ENCODE measurements at places on chromosomes 3 and 15.
A peak's percentile ranks its signal among the peaks of the same experiment; 100 is the strongest.

- DNase-seq, result no peak
Measured at GRCh38 chr3:31613654-31614053, 80.9 kb downstream of the STT3B start.

DNA sequence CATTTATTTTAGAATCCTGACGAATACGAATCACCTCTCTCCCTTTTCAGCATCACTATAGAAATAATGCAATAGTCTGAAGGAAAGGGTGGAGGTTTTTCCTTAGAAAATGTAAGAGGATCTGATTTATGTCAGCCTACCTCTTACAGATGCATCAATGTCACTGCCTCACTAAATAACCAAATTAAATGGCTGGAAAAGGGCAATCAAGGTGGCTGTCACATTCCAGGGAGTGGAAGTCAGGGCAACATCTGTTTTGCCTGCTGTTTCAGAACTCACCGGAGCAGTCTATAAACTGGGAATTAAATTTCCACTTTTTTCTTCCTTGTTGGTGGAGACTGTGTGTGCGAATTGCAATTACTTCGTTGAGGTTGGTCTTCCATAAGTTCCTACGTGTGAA is 299.3 kb upstream of the PDZRN3 start:
- no peak for DNase-seq

DNA sequence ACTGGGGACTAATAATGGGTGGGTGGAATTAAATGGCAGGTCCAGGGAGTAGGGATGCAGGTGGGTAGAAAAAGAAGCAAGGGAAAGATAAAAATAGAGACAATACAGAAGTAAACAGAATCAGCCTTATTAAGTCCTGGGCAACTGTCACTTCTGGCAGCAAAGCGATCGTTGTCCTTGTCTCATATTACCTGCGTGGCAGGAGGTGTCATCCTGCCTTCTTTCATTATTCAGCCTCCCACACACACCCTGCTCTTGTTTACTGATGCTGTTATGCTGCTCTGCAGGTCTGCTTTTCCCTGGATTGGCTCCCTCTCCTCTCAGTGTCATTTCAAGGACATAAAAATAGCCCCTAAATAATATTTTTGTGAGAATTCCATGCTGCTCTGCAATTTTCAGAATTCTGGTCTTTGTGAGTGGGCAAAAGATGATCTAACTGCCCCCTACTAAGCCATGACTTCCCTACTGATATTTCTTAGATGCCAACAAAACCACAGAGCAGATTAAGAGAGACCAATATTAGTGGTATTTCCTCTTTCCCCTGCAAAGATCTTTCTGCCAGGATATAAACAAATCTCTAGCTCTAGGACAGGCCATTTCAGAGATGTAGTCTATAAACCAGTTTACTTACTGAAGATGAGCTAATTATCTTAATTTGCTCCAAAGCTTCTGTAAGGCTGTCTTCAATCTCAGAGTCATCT is 8.5 kb downstream of the VEPH1 start:
- no peak for DNase-seq

DNA sequence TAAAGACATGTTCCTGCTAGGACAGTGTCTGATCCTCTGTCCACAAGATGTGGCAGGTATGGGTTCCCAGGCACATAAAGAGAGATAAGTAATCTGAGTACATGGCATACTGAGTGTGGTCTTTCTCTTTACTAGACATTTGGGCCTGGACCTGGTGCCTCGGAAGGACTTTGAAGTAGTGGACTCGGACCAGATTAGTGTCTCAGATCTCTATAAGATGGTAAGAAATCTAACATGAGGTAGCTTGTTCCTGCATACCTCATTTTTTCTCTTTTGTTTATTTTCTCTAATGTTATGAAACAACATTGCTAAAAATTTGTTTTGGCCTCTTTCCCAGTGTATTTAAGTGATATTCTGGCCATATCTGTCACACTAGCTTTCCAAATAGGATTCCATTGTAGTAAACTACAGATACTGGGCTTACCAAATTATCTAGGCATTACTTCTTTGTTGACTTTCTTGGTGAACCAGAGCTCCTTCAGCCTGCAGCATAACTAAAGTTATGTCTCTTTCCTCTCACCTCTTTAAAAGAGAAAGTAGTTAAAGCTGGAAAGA is 309.8 kb upstream of the MANF start:
- no peak for DNase-seq

GRCh38 chr15:36465304-36465703 is 114.1 kb upstream of the CDIN1 start:
- no peak for DNase-seq

GRCh38 chr3:112746675-112747280 is 99.9 kb downstream of the CD200R1L start:
- DNase-seq, result peak; percentile 41

DNA sequence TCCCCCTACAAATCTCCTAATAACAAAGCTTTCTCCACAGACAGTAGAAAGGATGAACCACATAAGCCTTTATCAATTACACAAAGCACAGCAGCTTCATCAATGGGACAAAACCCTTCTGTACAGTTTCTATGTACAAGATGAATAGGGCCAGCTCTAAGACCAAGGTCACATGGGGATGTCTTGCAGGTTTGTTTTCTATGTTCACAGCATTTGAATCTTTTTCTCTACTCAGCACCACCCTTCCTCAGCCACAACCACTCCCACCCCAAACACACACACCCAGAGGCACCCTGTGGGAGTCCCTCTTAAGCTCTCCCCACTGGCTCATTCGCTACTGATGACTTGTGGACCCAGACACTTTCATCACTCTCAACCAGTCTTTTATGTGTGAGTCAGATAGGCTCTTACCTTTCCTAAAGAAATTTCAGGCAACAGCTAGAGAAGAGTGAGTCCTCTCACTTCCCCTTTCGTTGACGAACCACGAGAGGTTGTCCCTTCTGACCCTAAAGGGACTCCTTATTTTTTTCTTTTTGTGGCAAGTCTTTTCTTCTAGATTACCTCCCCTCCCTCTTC is 57.9 kb downstream of the ARHGAP31 start:
- no peak for DNase-seq

DNA sequence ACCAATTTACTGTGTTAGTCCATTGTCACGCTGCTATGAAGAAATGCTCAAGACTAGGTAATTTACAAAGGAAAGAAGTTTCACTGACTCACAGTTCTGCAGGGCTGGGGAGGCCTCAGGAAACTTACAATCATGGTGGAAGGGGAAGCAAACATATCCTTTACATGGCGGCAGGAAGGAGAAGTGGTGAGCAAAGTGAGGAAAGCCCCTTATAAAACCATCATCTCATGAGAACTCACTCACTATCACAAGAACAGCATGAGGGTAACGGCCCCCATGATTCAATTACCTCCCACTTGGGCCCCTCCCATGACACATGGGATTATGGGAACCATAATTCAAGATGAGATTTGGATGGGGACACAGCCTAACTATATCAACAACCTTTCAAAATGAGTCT is 20.2 kb downstream of the USF3 start:
- DNase-seq, result no peak

DNA sequence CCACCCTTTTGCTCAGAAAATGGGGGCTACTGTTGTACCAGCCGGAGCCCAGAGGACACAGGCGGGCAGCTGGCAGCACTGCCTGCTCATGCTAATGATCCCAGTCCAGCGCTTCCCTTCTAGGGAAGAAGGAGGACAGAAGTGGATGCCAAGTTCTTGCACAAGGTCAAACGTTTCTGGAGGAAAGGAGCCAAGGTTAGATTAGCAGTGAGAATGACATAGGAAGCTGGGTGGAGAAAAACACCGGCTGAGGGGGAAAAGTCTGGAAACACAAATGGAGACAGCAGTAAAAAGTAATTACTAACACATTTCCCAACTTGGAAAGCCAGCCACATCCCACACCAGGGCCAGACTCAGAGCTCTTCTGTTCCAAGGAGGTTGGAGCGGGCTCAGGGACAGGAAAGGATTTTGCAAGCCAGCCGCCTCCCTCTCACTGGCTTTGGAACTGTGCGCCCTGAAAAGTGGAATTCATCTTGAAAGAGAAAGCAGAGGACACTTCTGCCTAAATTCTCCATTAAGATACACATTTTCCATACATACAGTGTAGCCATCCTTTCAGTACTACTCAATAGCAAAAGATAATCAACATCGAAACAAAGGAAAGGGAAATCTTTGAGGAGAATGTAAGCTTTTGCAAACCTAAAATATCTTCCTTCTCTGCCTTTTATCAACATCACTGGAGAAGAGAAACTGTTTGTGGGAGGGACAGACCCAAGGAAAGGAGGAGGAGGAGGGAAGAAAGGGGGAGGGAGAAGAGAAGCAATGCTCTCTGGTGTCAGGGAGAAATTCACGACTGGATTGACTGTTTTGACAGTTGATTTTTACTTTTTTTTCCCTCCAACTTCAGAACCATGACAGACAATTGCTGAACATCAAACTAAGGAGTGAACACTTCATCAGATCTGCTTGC is 133.6 kb downstream of the CD47 start:
- DNase-seq, result peak; percentile 82

- no peak for DNase-seq
Measured at GRCh38 chr3:162365066-162365719, 868.6 kb downstream of the OTOL1 start.

- DNase-seq, result no peak
Measured at GRCh38 chr3:171850320-171850959, 7.3 kb downstream of the TMEM212 start.

Measured in fibroblast of skin of left quadriceps (primary cell).